ENCODE measurements at places on chromosomes 7 and 10.

DNA sequence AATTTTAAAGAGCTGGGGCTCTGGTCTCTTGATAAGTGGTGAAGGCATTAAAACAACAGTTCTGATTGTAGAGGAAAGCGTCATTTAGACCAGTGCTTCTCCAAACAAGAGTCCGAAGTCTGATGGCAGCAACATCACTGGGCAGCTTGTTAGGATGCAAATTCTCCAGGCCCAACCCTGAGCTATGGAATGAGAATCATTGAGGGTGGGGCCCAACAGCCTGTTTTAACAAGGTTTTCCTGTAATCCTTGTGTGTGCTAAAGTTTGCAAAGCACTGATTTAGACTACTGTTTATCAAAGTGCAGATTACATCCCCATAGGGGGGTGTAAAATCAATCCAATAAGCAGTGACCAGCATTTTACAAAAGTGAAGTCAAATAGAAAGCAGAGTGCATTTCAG lies 2.6 kb upstream of the ZNRF2 start:
- no peak for DNase-seq

DNA sequence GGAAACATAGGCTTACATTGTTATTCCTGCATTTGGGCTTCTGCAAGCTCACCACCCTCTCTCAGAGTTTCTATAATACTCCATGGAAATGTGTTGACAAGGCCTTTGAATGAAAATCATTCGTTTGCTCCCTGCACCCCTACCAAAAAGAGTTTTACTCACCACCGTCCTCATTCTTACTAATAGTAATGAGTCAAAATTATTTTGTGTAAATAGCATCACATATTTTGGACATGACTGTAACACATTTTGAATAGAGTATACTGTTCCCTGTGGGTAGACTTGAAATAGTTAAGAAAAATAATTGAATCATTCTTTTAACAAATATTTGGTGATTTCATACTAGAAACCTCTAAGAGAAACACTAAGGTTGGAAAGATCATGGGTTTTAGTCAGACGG lies 84.6 kb downstream of the AKAP9 start:
- no peak for DNase-seq

GRCh38 chr10:33143160-33143728 lies 185.2 kb upstream of the ITGB1 start:
- DNase-seq: peak; percentile 33

GRCh38 chr10:44413416-44413815 lies 28.5 kb upstream of the CXCL12 start:
- no peak for DNase-seq

- no peak for DNase-seq
Measured at GRCh38 chr10:96708456-96708855, 11.9 kb downstream of the PIK3AP1 start.

- DNase-seq: no peak
Measured at GRCh38 chr7:5773661-5774086, 7.8 kb downstream of the RNF216 start.

DNA sequence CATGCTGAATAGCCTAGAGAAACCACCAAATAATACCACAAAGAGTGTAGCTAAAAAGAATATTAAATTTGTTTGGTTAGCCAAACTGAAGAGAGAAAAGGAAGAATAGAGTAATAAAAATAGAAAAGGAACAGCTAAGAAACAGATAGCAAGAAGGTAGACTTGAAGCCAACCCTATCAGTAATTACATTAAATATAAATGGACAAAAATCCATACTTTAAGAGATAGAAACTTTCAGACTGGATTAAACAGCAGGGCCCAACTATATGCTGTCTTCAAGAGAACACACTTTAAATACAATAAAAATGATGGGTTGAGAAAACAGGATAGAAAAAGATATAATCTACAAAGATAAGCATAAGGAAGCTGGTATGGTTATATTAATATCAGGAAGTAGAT lies 31.2 kb downstream of the IL2RA start:
- DNase-seq: no peak

- DNase-seq: no peak
Measured at GRCh38 chr7:148623586-148624282, 33.2 kb downstream of the C7orf33 start.

GRCh38 chr7:129126314-129126713 lies 18.2 kb upstream of the TSPAN33 start:
- DNase-seq: no peak

- no peak for DNase-seq
Measured at GRCh38 chr10:13234172-13234571, at the start of gene UCMA. UCMA (minus strand) TSS chr10:13234374; CDS start chr10:13234258, 116 bp downstream.

GRCh38 chr10:132421847-132422751 lies 25.1 kb downstream of the PWWP2B start:
- DNase-seq: no peak

DNA sequence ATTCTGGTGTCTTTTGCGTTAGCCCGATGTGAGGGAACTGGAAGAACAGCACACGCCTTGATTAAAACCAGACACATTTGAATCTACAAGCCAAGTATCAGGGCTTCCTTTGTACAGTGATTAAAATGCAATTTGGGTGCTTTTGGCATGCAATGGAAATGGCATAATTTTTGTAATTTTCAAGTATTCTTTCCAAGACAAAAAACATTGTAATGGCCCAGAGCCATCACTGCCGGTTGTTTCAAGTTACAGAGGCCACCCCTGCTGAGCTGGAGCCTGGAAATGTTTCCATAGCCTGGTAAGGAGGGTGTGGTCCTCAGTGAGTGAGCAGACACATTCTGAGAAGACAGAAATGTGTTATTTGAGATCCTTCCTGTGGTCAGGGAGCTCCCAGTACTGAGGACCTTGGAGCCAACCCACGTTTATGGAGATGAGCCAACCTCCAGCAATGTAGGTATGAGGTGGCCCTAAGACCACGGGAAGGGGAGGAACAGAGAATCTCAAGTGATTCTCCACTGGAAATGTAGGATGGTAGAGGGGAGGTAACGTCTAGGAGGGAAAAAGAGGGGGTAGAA lies 20.9 kb downstream of the TEX36 start:
- DNase-seq: no peak

DNA sequence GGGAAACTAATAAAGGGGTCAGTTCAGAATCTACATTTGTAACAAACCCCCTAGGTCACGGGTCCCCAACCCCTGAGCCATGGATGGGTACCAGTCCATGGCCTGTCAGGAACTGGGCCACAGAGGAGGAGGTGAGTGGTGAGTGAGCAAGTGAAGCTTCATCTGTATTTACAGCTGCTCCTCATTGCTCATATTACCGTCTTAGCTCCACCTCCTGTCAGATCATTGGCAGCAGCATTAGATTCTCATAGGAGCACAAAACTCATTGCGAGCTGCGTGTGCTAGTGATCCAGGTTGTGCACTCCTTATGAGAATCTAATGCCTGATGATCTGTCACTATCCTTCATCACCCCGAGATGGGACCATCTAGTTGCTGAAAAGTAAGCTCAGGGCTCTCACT lies 88.4 kb upstream of the MPP7 start:
- DNase-seq: no peak

GRCh38 chr7:136122026-136122425 lies 144.9 kb upstream of the MTPN start:
- DNase-seq: no peak

DNA sequence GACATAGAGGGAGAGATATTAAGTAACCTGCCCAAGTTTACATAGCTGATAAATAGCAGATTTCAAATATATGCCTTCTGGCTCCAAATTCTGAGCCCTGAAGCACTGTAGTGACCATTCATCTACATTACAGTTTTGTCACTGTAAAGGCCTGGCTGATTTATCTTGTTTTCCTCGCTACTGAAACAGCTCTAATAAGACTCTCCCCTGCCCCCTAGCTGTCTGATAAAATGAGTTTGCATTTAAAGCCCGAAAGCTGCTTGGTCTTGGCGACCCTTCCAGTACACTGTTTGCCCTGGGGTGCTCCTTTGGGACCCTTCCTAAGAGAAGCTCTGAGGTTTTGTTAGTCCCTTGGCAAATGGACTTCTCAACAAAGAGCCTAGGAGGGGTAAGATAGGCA lies 59.7 kb upstream of the RAB11FIP2 start:
- no peak for DNase-seq

GRCh38 chr10:50614444-50615137 lies 9.2 kb downstream of the SGMS1 start:
- no peak for DNase-seq

GRCh38 chr10:122132882-122133565 lies 138.1 kb upstream of the BTBD16 start:
- no peak for DNase-seq
